Calu3 (cell line): ENCODE measurements at places on chromosomes 16 and 17.
A peak's percentile ranks its signal among the peaks of the same experiment; 100 is the strongest.

GRCh38 chr16:73864868-73865267 is 431.7 kb upstream of the PSMD7 start:
- DNase-seq: no peak

DNA sequence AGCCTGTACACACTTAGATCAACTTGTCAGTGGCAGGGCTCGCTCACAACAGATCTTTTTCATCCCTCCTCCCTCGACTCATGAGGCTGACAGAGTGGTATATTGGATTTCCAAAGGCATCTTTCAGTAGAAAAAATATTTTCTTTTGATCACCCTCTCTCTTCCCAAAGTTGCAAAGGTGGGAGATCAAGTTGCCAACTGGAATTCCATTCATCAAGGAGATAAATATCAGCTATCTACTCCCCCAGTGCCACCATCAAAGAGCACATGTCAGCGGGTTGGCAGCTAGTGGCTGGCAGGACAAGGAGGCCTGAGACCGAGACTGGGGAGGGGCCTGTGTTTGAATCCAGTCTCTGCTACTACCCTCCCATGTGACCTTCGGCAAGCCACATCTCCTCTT is 539.7 kb upstream of the CDH11 start:
- no peak for DNase-seq

DNA sequence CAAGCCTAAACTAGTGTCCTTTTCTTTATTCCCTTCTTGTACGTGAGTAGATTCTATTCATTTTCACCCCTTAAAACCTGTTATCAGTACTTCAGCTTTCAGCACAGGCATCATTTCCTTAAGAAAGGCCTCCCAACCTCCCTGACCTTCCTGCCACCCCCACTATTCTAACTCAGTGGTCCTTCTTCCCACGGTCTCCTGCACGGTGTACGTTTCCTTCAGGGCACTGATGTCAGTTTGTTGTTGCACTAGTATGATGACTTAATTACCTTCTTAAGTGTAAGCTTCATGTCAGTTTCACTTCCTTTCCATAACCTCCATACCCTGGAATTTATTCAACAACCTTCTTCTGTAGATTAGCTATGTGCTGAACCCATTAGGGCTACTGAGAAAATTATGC is 484.2 kb downstream of the HS3ST4 start:
- DNase-seq: no peak

DNA sequence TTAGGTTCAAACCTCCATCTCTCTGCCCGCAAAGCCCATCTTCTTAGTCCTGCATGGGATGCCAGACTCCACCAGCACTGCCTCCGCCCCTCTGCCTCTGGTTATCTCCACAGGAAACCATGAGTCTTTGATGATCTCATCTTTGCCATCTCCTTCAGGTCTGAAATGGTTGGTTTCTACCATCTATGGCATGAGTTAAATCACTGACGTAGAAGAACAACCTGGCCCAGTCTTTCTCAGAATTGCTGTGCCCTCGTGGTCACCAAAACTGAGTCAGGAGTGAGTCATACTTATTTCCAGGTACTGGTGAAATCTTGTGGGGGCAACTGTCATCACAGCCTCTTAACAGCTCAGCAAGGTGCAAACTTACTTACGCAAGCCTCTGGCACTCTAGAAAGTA is 468.7 kb upstream of the C16orf82 start:
- DNase-seq: no peak

DNA sequence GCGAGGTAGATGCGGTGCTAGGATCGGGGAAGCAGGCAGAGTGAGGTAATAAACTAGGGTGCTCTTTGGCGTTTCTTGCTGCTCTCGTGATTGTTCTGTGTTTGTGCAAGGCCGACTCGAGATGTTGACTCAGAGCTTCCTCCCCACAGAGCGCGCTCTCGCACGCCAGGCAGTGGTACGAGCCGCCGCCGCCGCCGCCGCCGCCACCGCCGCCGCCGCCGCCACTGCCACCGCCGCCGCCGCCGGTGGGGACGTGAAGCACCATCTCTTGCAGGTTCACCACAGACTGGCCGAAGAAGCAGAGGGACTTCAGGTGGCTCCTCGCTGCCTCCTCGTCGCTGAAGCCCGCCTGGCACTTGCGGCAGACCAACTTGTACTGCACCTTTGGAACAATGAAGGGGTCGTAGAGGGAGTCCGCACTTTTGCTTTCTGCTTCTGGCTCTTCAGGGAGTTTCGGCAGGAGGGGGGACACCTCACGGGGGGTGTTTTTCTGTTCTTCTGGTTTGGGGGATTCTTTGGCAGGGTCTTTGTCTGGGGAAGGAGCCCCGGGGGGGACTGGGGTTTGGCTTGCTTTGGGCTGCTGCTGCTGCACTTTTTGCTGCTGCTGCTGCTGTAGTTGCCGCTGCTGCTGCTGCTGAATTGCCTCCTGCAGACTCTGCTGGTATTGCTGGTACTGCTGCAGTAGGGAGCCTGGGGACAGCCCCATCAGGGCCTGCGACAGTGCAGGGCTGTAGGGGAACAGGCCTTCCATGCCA is 260.2 kb downstream of the ZFHX3 start:
- peak; percentile 37 for DNase-seq

GRCh38 chr17:43787728-43788127 is 7.5 kb downstream of the CFAP97D1 start:
- DNase-seq: no peak

GRCh38 chr17:67212231-67212630 is 32.8 kb downstream of the HELZ start:
- no peak for DNase-seq

DNA sequence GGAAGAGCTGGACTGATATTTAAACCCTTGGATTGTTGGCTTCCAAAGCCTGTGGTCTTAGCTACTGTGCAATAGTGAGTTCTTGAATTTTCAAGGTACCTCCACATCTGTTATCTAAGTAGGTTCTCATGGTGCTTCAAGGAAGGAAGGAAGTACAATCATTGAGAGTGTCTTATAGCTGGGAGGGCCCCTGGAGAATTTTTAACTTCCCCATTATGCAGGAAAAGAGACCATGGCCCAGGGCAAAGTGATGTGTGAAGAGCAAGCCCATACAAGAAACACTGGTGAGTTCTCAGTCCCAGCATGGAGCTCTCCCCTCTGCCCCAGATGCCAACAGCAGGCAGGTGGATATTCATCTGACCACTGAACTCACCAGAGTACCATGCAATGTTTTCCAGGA is 169.0 kb upstream of the IRX6 start:
- DNase-seq: no peak

- DNase-seq: no peak
Observed at GRCh38 chr17:70699408-70699807, 530.1 kb downstream of the KCNJ2 start.

DNA sequence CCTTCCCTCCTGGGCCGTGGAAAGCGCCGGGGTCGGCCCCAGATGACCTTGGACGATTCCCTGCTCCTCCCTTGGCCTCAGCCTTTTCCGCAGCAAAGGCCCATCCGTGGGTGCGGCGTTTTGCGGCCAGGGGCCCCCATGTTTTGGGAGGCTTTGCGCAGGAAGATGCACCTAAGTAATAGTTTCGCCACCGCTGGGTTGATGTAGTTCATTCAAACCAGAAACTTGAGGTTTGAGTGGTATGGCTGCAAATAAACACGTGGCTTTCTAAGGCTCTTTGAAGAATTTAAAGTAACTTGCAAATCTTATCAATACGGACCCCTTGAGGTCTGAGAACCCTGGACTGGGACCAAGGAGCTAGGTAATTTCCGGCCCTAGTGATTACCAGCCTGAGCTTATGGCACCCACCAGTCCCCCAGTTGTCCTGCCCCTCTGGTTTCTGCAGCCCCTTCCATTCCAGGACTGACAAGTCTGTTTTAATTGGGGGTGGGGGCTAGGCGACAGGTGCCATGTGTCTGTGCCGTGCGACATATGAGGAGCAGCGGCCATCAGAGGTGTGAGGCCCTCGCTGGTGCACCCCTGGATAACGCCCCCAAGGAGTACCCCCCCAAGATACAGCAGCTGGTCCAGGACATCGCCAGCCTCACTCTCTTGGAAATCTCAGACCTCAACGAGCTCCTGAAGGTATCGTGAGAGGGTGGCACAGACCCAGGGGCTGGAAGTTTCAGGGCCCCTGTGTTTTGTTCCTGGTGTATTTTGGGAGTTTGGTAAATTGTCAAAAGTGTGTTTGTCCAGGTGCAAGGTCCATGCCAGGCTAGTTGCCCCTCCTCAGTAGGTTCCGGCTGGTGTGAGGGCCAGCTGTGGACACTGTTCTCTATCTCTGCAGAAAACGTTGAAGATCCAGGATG is 834 bp downstream of the MRPL12 start:
- DNase-seq: no peak

DNA sequence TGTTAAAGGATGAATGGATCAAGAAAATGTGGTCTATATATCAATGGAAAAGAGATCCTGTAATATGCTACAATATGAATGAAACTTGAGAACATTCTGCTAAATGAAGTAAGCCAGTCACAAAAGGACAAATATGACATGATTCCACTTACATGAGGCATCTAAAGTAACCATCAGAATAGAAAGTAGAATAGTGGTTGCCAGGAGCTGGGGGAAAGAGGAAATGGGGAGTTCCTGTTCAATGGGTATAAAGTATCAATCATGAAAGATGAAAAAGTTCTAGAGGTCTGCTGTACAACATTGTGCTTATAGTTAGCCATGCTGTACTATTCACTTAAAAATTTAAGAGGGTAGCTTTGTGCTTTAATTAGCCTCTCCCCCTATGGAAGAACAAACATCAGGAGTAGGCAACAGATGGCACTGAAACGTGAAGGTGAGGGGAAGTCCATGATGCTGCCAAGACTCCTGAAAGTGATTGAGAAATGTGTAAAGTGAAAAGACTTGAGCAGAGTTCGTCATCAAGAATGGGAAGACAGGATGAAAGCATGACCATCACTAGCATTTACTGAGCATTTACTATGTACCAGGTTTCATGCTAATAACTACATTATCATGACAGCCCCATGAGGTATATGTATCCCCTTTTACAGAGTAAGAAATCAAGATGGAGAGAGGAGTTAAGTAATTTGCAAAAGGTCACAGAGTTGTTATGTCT is 167.2 kb downstream of the CYB561 start:
- DNase-seq: no peak
